ENCODE measurements at places on chromosomes 2 and 18.

DNA sequence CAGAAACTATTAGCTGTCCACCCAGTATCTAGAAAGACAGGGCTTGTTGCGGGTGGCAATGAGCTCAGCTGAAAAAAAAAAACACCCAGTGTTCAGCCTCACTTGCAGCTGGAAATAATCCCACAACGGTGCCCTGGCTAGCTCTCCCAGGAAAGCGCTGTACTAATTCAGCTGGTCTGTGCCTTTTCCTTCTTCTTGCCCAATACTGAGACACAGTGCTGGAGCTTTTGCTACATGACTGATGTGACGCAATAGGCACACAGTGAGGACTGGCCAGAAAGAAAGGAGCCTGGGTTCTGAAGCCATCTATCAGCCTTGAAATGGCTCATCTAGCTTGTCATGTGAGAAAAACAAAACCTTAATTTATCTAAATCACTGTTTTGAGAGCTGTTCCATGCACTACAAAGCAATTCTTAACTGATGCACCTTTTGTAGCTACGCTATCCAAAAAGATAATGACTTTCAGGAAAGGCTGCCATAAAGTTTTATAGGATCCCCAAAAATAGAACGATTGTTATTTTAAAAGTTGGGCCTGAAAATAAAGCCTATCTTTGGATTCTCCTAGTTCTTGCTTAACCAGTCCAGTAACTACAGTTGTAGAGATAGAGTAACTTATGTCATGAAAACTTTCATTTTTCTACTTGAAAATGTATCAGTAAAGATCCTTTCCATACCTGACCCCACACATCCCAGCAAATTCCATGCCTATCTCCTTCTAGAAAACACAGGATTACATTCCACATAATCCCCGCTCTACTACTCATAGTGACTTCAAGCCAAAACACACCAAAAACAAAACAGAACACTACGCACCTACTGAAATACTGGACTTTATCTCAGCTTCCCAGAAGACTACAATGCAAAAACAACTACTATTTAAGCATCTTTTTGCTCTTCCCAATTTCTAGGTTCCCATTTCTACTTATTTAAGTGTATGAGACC lies 15.9 kb downstream of the KIDINS220 start:
- DNase-seq, result no peak

DNA sequence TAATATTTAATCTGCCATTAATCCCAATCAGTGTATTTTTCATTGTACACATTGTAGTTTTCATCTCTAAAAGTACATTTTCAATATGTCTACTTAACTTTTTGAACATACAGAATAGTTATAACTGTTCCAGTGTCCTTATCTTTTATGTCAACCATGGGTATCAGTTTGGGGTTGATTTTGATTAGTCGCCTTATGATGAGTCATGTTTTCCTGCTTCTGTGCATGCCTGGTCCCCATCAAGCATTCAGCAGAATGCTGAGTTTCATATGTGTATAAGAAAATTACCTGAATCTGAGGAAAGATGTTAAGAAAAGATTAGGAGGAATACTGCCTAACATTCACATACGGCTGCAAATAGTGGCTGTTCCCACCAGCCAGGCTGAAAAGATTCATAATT lies 17.7 kb downstream of the SPDYA start:
- no peak for DNase-seq

DNA sequence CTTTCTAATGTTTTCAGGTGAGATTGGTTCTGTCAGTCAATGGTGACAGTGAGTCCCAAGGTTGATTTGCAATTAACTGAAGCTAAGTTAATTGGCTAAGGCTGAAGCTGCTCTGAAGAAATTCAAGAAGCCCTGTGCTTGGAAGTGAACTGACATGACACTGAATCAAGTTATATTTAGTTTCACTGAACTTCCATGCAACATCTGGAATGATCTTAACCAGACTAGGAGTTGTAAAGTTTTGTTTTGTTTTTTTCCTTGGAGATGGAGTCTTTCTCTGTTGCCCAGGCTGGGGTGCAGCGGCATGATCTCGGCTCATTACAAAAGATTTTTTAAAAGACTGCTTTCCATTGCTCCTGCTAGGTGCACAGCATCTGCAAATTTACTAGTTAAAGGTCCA lies 11.4 kb downstream of the SERPINB5 start:
- no peak for DNase-seq

DNA sequence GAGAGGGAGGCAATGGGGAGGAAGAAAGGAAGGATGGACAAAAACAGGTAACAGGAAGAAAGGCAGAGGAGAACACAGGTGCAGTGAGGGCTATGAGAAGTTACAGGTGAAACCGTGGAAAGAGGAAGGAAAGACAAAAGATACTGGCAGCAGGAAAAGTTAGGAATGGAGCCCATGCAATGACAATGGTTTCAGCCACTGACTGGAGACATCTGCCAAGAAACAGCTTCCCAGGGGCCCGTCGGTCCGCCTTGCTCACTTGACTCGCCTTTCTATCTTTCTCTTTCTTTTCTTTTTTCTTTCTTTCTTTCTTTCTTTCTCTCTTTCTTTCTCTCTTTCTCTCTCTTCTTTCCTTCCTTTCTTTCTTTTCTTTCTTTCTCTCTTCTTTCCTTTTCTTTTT lies 37.5 kb downstream of the ST8SIA5 start:
- no peak for DNase-seq

- DNase-seq, result no peak
These were observed 246.4 kb downstream of the DYM start for GRCh38 chr18:49214058-49214457.

GRCh38 chr2:121588357-121588756 lies 57.7 kb downstream of the RNU4ATAC start:
- DNase-seq, result no peak

DNA sequence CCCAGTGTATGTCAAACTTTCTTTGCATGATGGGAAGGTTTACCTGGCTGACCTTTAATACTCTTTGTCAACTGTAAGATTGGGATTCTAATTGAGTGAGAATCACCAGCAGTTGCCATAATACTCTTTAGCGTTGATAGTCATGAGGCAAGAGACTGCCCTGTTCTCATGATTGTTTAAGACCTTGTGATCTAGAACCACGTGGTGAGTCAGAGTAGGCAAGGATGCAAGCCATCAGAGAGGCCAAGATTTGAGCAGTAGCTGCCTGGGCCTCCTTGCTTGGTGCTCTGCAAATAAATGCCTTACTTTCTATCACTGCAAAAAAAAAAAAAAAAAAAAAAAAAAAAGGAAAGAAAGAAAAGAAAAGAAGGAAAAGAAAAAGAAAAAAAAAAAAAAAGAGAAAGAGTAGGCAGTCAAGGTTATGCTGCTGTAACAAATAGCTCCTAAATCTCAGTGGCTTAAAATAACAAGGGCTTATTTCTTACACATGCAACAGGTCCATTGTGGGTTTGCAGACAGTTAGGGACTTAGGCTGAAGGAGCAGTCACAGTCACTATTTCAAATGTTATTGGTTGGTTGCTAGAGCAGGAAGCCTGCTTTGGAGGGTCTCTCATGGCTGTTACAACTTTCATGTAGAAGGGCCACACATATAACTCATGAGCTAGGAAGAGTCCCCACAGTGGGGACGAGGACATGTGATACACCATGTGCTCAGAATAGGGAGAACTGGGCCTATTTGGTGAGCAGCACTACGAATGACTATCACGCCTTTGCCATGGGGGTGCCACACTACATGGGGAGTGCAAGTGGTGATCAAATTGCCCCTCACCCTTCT lies 21.7 kb downstream of the IL1R2 start:
- DNase-seq, result no peak

DNA sequence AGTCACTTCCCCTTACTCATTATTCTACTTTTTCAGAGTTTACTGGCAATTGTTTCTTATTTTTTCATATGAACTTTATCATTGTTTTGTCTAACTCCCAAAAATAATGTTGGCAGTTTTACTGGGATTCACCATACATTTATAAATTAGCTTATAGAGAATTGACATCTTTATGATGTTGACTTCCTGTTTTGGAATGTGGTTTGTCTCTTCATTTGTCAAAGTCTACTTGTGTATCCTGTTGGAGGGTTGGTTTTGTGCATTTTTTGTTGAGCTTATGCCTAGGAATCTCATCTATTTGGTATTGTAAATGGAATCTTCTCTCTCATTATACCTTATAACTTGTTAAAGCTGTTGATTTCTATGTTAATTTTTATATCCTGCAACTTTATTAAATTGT lies 16.4 kb downstream of the EPC2 start:
- no peak for DNase-seq

DNA sequence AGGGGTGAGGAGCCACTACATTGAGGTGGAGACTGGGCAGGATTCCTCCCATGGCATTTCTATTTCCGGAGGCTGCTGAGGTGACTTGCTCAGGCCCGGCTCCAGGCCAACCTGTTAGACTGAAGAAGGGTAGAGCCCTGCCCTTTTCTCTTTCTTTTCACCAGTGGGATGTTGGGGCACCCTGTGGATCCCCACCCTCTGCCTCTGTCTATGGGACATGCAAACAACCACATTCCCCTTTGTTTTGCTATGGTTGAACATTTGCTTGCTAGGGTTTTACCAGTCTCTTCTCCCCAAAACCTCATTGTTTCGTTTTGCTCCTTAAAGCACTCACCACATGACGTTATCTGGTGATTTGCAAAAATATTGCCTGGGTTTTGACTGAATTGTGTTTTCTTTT lies 183.3 kb downstream of the ARL4C start:
- DNase-seq, result no peak

GRCh38 chr2:151760139-151760650 lies 25.9 kb upstream of the NEB start:
- no peak for DNase-seq

DNA sequence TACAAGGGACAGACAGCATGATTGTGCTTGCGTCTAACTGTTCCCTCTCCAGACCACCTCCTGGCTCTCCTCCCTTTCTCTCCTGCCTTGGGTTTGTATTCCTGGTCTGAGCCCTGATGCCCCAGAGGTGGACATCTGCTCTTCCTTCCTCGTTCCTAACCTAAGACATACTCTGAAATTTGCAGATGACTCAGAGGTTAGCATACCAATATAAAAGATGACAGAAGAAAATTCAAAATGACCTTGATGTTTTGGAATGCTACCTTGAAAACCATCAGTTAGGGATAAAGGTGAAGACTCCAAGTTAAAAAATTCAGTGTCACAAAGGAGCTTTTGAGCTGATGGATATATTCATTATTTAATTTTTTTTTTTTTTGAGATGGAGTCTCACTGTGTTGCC lies 12.9 kb downstream of the SMYD1 start:
- DNase-seq, result no peak

GRCh38 chr2:134465228-134466105 lies 211.6 kb downstream of the MGAT5 start:
- DNase-seq, result no peak

- no peak for DNase-seq
These were observed 9.8 kb downstream of the FBXO11 start for GRCh38 chr2:47896450-47896968.

DNA sequence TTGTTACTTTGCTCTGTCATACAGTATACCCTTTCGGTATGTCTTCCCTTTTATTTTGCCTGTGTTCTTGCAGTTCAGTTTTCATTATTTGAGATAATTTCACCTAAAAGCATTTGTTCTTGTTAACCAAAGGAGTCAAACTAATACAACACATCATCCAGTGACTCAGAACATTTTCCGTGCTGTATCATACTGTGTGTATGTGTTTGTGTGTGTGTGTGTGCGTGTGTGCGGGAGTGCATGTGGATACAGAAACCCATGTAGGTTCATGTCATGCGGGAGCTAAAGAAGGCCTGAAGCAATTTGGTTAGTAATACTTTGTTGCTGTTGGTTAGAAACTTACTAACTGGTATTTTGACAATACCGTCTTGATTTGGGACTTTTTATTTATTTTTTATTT lies 60.0 kb downstream of the CEP192 start:
- no peak for DNase-seq

- DNase-seq, result no peak
These were observed 172.9 kb upstream of the MYT1L start for GRCh38 chr2:2503864-2504418.

- DNase-seq, result no peak
These were observed 16.1 kb upstream of the PUM2 start for GRCh38 chr2:20366672-20367116.

- DNase-seq, result no peak
These were observed 107.2 kb upstream of the UBE2E3 start for GRCh38 chr2:180873219-180873618.

GRCh38 chr2:201953880-201954279 lies 79.8 kb upstream of the FZD7 start:
- no peak for DNase-seq

GRCh38 chr18:69127873-69128500 lies 272.7 kb upstream of the DOK6 start:
- DNase-seq, result no peak

DNA sequence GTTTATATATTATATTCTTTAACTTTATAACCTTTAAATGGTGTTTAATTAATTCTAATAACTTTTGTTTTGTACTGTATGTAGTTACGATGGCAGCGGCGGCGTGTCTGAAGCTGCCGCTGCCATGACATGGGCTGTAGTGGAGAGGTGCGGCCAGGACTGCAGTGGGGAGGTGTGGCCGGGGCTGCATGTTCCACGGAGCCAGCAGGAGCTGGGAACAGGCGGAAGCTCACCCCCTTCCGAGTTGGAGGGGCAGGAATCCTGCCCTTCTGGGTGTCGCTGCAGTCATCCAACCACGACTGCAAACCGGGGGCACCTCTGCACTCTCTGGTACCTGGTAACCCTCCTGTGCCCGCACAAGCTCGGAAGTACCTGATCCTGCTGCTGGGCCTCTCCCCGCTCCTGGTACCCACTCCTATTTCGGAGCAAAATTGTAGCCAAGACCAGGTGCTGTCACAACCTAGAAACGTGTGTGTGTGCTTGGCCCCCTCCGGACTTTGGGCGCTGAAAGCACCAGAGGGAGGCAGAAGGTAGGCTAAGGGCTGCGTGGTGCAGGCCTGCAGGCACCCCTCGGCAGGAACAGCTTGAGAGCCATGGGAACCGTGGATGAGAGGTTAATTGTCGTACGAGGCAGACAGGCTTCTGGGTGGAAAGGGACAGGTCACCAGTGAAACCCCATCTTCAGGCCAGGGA lies 1329.7 kb upstream of the SLC39A10 start:
- no peak for DNase-seq

DNA sequence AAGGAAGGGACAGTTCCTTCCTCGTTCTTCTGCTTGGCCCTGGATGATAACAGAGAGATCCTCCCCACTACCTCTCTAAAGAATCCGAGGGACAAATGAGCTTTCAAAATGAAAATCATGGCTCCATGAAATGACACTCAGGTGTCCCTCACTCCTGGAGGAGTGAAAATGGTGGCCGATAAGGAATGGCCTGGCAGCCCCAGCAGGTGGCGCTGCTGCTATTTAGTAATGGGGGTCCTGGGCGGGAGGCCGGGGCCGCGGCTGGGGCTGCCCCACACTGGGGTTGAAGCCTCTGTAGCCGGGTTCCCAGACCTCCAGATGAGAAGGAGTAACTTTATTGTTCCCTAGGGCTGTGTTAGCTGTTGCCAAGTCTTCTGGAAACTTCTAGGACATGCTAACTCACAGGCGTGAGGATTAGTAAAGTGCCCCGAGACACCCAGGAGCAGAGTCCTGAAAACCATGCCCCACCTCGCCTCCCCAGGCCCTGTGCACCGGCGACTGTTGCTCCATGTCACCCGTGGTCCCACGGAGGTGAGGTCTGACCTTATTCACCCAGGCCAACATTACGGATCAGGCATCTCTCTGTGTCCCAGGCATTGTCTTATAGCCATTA lies 138.0 kb downstream of the CTIF start:
- no peak for DNase-seq
